ENCODE measurements at places on chromosomes 12 and 14. TPM values are rescaled to one million over a fixed set of nuclear protein-coding genes. Genes with fewer than 3 reads are reported as not detected.

Gene ACVRL1
- 37.6 TPM for total RNA-seq

Gene DCN
- total RNA-seq: 3,642 TPM

Gene SOAT2
- not detected for total RNA-seq

Gene ADAM21
- 3.4 TPM for total RNA-seq

Gene ALDH2
- total RNA-seq: 11.3 TPM

Gene PPFIBP1
- total RNA-seq: 68.9 TPM

Gene ESR2
- total RNA-seq: 1.2 TPM

Gene NEUROD4
- total RNA-seq: 3.4 TPM

Gene ASPG
- 12.5 TPM for total RNA-seq

Gene PTGER2
- 2.9 TPM for total RNA-seq

Gene RNU4-1
- total RNA-seq: under 0.01 TPM

Gene RAPGEF3
- total RNA-seq: 6.0 TPM

Gene KIF26A
- 11.8 TPM for total RNA-seq

Gene MAP1LC3B2
- 7.7 TPM for total RNA-seq

Gene NEK9
- total RNA-seq: 61.9 TPM

Gene RPS6KL1
- total RNA-seq: 21.4 TPM

Gene KLRB1
- total RNA-seq: not detected

Gene RAD9B
- total RNA-seq: 0.96 TPM

Gene FKBP4
- 73.2 TPM for total RNA-seq

Gene CLEC2D
- 24.6 TPM for total RNA-seq

Gene USP5
- total RNA-seq: 50.6 TPM

Gene COX14
- 42.9 TPM for total RNA-seq

Measured in umbilical cord (tissue), 2 donors.